Right atrium auricular region (tissue), 2 donors: ENCODE measurements at places on chromosomes 11 and 22. TPM values are rescaled to one million over a fixed set of nuclear protein-coding genes. Genes with fewer than 3 reads are reported as not detected.

GRCh38 chr22:44486538-44486937 lies 11.5 kb downstream of the RTL6 start:
- no peaks in the 10 kb centered on the region for H3K4me1 ChIP-seq
- H3K4me3 ChIP-seq = no peak overlapping the region
- no peaks in the 10 kb centered on the region for H3K27me3 ChIP-seq
- peak; percentile 52 for DNase-seq

Gene PANX3
- total RNA-seq = not detected

DNA sequence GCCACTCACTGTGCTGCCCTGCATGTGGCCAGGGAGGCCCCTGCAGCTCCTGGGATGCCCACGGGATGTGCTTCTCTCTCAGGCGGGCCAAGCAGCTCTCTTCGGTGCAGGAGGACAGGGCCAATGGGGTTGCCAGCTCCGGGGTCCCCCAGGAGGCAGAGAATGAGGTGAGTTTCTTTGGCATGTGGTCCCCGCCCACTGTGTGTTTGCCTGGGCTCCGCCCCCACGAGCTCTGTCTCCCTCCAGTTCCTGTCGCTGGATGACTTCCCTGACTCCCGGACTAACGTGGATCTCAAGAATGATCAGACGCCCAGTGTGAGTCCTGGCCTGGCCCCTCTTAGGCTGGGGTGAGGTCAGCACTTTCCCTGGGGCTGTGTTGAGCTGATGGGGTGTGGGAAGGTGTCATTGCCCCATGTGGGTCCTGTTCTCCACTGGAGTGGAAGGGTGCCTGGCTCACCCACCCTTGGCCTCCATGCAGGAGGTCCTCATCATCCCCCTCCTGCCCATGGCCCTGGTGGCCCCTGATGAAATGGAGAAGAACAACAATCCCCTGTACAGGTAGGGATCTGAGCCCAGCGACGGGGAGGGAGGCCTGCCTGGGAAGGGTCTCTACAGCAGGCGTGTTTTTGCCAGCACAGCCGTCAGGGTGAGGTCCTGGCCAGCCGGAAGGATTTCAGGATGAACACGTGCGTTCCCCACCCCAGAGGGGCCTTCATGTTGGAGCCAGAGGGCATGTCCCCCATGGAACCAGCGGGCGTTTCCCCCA lies 7.7 kb downstream of the SCO2 start:
- no peak overlapping the region for H3K27ac ChIP-seq
- H3K4me1 ChIP-seq = no peaks in the 10 kb centered on the region
- no peaks in the 10 kb centered on the region for H3K27me3 ChIP-seq

DNA sequence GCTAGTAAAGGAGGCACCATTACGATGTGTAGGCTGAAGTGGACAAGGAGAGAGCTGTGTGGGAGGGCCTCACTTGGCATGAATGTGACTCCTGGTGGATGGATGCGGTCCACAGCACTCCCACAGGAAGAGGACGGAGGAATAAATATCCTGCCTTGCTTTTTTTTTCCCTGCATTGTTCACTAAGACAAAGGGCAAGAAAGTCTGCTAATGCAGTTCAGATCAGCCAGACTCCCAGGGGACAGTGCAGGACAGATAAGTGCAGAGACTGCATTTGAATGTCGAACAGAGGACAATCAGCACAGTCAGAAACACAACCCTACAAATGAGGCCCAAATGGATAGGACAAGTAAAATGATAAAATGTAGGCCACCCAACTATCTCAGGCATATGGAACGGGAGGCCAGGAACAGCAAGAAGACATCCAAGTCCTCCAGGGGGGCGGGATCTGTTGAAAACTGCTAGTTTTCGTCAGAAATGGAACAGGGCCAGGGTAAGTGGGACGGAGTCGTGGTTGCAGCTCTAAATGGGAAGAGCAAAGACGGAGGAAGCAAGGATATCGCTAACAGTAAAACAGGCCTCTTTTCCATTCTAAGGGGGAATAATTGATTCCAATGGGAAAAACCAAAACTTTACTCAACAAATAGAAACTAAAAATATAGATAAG lies 25.2 kb upstream of the OR8B8 start:
- H3K27ac ChIP-seq = no peak overlapping the region
- no peaks in the 10 kb centered on the region for H3K27me3 ChIP-seq
- DNase-seq = no peak
- peaks cover 4% of the 10 kb centered on the region for H3K4me1 ChIP-seq

DNA sequence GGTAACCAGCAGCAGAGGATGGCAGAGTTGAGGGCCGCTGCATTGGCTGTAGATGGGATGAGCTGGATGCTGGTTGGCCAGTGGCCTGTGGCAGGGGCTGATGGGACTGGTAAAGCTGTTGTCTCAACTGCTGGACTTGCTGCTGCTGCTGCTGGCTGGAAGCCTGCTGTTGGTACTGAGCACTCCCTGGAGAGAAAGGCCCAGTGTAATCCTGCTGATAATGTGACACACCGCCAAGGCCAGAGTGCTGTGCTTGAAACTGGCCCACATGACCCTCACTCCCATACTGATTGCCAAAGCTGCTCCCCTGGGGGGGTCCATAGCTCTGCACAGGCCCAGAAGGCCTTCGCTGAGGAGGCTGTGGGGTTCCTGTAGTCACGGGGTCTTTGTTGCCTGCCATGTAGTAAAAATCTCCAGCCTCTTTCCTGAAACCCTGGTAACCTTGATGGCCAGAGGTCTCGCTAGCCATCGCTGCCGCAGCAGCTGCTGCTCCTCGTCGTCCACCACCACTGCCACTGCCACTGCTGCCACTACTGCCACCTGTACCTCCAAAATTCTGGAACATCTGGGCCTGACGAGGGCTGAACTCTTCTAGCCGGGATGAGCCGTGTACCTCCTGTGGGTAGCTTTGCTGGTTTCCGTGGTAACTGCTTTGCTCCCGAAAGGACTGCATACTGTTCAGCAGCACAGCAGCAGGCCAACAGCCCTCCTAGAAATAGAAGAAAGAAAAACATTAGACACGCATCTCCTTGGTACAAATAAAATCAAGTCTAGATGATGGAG lies 55.6 kb downstream of the TCF20 start:
- no peak for DNase-seq
- no peaks in the 10 kb centered on the region for H3K27me3 ChIP-seq
- H3K4me1 ChIP-seq = peaks cover 27% of the 10 kb centered on the region
- peaks cover 39% of the 10 kb centered on the region for H3K36me3 ChIP-seq
- no peak overlapping the region for H3K27ac ChIP-seq
- no peak overlapping the region for H3K4me3 ChIP-seq

GRCh38 chr22:38951734-38952133 lies 5.7 kb upstream of the APOBEC3A start:
- H3K27me3 ChIP-seq = no peaks in the 10 kb centered on the region
- DNase-seq = no peak
- no peak overlapping the region for H3K27ac ChIP-seq

Gene KREMEN1
- 39.7 TPM for total RNA-seq
